ENCODE measurements at places on chromosomes 7 and 10.

DNA sequence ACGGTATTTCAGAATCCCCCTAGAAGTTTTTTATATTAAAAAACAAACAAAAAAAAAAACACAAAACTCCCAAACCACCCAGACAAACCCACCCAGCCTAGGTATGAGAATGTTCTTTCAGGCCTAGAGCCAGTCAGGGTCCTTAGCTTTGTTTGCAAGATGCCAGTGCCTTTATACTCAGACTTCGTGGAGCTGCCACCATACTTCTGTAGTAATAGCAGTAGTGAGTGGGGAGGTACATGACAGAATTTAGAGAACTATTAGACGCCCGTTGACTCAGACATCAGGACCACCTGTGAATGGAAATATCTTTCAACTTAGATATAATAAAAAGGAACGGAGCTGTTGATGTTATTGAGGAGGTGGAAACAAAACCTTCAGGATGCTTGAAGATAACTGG lies 138.2 kb upstream of the MKLN1 start:
- no peak for DNase-seq

GRCh38 chr7:17619196-17619818 lies 320.9 kb downstream of the AHR start:
- no peak for DNase-seq

GRCh38 chr7:4531236-4531635 lies 150.9 kb upstream of the FOXK1 start:
- DNase-seq: no peak

GRCh38 chr10:60809157-60809556 lies 30.9 kb downstream of the CDK1 start:
- no peak for DNase-seq

GRCh38 chr7:107830420-107830819 lies 27.4 kb upstream of the SLC26A3 start:
- no peak for DNase-seq

DNA sequence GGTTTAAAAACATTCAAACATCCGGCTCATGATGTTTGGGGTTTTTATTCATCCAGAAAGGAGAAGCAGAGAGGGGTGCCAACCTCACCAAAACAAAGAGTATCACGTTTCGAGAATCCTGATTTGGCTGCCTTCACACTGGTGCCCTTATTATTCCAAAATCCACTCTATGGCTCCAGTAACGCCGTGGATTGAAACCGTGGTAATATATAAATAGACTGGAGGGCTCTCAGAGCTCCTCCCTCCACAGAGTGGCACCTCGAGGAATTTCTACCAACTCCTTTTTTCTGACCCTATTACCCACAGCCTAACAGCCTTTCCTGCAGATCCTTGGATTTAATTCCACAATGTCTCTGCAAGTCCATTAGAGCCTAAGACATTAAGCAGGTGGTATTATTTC lies 353.6 kb downstream of the CRPPA start:
- no peak for DNase-seq

GRCh38 chr10:52455098-52455497 lies 141.0 kb downstream of the DKK1 start:
- no peak for DNase-seq

- no peak for DNase-seq
These were observed 26.8 kb downstream of the ADD3 start for GRCh38 chr10:110034596-110034995.

DNA sequence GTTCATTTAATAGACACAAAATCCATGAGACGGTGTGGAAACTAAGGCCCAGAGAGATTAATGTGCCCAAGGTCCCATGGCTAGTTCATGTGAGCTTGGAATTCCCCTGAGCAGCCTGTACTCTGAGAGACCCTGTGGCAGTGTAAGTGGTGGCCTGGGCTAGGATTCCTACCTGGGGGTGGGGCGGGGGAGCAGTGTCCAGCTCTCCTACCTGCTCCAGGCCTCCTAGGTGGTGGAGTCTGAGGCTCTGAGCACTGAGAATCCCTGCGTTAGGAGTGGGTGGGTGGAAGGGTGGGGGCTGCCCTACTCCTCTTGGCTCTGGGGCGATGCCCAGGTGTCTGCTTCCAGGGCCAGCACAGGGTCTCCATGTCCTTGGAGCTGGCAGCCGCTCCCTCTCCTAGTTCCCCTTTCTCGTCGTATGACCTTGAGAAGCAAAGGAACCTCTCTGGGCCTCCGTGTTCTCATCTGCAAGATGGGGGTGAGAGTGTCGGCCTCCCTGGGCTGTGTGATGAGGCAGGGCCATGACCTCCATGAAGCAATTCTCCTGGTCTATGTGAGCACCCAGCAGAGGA lies 2.5 kb downstream of the SNCG start:
- DNase-seq: no peak

- DNase-seq: no peak
These were observed 26.7 kb upstream of the CRHR2 start for GRCh38 chr7:30708983-30709382.

DNA sequence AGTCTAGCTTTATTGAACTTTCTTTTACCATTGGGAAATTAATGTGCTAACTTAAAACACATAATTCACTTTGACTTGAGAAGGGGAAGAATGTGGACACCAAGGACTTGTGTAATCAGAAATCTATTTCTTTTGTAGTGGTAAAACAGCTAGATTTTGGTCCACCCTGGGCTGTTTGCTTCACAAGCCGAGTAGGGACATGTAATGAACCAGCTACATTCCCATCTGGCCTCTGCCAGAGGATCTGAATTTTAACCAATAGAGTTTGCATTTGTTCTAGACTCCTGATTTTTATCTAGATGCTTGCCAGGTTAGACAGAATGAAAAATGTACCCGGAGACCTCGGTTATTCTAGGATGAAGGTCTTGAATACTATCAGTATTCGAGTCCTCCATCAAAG lies 1.9 kb downstream of the CACNB2 start:
- DNase-seq: no peak

GRCh38 chr7:39642896-39643295 lies 19.5 kb downstream of the RALA start:
- no peak for DNase-seq

DNA sequence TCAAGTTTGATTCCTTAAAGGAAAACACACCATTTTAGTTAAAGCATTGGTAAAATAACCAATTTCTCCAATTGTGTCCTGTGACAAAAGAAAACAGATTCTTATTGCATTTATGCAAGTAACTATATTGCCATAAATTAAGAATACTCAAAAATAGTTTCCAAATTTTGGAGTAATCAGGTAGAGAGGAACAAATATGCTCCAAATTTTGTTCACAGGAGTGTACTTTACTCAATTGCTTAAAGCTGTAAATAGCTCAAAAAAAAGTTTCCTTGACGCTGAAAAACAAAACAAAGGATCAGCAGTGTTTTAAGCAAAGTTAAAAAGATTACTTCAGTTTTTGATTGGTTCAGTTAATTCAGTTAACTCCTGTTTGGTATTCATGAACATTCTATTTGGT lies 52.2 kb upstream of the INHBA start:
- DNase-seq: no peak

DNA sequence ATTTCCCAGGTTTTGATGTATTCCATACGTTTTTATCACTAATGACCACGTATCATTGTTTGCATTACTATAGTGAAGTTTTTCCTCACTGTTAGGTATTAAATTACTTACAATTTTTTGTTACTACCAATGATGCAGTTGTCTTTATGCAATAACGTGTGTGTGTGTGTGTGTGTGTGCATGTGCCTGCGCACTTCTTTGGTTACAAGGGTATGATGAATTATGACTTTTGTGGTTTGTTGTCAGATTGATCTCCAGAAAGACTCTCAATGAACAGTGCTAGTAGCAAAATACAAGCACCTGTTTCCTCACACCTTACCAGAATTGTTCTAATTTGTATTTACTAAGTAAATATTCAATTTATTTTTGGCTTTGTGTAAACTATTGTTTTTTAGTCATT lies 51.5 kb downstream of the MCMBP start:
- no peak for DNase-seq

DNA sequence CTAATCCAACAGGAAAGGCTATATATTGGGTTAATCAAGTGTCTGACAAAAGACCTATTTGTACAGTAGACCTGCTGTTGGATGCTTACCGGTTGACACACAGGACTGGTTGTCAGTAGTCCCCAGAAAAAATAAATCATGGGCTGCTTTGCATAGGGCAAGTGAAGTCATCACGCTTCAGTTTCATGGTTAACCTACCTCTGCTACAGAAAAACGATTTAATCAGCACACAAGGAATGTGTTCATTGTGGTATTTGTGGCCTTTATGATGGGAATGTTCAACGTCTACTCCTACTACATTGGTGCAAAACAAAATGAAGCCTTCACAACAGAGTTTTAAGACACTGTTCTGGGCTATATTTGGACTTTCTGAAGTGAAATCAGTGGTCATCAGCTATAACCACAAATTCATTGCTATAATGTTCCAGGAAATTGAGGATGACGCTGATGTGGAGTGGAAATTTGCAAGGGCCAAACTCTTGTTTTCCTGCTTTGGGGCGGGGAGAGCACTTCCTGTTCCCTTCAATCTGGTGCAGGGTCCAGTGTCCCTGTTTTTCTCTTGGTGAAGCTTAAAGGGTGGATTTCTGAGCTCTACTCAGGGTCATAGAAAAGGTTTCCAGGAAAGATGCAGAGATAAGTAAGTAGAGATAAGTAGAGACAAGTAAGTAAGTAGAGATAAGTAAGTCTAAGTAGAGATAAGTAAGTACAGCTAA lies 39.3 kb upstream of the GGCT start:
- DNase-seq: no peak

DNA sequence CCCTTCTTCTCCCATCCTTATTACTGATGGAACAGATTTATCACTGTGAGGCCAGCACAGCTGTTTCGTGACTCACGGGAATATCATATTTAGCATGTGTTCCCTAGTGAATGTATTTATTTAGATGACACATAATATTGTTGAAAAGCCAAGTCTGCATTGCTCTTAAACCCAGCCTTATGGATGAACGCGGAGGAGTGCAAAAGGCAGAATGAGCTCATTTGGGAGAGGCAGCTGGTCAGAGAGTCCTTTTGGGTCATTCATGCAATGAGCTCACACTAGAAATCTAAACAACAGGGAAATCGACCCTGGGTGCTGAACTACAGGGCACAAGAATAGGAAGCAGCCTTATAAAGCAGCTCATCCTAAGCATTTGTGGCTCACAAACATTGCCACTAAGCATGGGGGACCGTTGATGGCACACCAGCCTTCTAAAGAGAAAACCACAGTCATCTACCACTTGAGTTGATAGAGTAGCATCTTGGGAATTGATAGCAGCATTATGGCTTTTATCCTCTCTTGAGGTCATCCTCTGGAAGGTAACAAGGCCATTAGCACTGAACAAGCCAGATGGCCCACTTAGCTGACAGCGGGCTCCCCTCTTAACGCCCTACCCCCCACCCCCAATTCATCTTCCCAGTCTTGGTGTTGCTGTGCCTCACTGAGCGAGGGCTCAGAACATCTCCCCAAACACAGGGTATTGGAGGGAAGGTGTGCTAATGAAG lies 32.9 kb upstream of the SDK1 start:
- DNase-seq: no peak

GRCh38 chr10:61901829-61902444 lies 438 bp downstream of the ARID5B start:
- peak; percentile 2 for DNase-seq

GRCh38 chr7:24704311-24704710 lies 53.0 kb downstream of the GSDME start:
- DNase-seq: no peak

DNA sequence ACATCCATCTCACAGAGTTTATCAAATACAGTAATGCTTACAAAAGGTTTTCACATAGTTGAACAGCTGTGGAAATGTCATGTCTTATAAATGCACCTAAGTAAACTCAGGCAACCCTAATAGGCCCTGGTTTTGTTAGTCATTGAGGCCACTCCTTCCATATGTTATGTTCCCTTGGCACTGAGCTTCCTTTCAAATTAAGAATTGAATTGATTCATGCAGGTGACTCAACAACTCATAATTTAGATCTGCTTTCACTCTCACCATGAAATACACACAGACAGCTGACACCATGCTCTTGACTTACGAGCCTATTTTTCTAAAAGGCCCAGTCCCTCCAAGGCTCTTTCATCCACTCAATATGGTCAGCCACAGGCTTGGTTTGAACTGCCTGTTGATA lies 476.9 kb downstream of the KCNMA1 start:
- DNase-seq: no peak

DNA sequence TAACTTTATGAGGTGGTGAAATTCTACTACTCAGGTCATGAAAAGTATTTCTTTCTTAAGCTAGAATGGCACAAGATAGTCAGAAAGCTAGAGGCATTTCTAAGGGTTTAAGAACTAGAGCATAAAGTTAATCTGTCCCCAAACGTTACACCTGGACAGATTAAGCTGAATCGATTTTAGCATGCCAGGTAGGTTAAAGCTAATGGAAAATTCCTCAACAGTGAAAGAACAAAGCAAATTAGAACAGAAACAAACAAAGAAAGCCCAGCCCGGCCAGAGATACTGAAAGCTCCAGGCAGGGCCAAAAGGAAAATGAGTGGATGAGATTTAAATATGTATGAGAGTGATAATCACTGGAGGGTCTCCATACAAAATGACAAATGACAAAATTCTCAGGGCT lies 293.8 kb downstream of the CALN1 start:
- DNase-seq: no peak

All from stimulated activated CD4-positive, alpha-beta T cell treated with anti-CD3 and anti-CD28 coated beads, Interleukin-15, amount 100 ng/mL, for 1 hour (primary cell).